DND-41 (cell line): ENCODE measurements at places on chromosomes 13 and 19.

DNA sequence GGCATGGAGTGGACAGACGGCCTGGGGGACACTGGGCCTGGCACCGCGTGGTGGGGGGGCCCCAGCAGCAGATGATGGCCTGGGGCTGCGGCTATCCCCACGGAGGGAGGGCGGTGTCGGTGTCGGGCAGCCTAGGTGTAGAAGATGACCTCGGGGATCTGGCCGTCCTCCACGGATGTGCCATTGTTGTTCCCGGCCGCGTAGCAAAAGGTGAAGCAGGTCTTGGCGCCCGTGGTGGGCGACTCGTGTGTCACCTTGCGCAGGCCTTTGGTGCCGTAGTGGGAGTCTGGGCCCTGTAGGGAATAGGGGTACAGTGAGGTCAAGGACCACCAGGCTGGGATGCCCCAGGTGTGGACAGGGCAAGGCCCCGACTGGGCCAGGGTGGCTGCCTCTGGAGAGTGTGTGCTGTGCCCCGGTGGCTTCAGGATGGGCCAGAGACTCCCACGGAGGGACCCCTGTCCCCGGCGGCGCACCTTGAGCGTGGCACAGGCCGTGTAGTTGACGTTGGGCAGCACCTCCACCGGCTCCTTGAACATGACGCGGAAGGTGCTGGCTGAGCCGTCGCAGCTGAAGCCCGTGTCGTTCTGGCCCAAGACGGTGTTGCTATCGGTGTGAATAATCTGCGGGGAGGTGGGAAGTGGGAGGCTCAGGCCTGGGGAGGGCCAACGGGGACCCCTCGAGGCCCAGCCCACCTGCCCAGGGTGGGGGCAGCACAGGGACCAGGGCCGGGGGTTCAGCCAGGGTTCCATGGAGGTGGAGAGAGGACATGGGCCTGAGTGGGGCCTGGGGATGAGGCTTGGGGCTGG is 29.0 kb downstream of the BTBD2 start:
- DNase-seq = no peak

- no peak for DNase-seq
These were observed 44.9 kb upstream of the DCUN1D2 start for GRCh38 chr13:113535381-113535781.

- DNase-seq = no peak
These were observed 109.5 kb downstream of the UBL3 start for GRCh38 chr13:29740961-29741360.

- DNase-seq = no peak
These were observed 6.0 kb downstream of the GPI start for GRCh38 chr19:34370983-34371382.

GRCh38 chr13:88656751-88657150 is 985.6 kb downstream of the SLITRK5 start:
- no peak for DNase-seq

DNA sequence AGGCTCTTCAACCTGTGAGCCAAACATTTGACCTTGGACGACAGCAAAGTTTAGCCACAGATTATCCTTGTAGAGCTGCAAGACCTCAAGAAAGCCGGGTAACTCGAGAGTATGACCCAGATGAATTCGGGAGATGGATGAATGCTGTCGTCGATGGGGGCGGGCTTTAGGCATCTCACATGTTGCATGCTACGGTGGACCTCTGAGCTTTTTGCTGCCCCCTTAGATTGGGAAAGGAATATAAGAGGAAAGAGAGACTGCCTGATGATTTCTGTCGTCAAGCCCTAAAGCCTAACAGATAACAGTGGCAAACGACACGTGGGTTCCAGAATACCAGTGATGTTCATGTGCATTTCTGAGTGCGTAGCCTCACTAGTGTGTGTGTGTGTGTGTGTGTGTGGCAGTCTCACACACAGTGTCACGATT is 730 bp upstream of the ABCC4 start:
- DNase-seq = no peak

DNA sequence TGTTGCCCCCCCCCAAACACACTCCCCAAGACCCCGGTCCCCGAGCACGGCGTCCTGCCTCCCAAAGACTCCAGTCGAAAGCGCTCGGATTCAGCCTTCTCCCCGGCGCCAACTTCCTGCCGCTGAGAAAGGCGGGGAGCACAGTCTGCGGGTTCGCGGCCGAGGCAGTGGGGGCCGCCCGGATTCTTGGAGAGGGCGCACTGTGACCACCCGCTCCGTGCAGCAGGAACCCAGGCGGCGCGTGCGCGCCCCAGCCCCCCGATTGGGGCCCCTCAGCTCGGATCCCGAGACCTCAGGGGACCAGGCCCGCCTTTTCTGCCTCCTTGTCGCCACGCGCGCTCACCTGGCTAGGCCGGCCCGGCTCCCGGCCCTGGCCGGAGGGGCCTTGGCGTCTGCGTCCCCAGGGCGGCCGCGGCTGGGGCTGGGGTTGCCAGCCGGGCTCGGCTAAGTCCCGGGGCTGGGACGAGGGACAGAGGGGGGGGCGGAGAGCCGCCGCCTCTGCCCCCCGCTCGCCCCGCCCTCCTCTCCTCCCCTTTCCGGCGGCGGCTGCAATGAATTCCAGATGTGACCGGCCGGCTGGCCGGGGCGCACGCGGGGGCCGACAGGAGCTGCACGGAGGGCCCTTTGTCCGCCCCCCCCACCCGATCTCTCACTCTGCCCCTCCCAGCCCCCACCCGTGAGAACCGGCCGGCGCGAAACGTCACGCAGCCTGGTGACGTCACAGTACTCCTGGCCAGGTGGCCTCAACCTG is at the start of gene S1PR2:
Gene S1PR2 (minus strand): TSS at position 471 of the 751 bp plus-strand sequence. CDS start 6,426 bp downstream, outside the sequence.
- DNase-seq = peak; percentile 61

DNA sequence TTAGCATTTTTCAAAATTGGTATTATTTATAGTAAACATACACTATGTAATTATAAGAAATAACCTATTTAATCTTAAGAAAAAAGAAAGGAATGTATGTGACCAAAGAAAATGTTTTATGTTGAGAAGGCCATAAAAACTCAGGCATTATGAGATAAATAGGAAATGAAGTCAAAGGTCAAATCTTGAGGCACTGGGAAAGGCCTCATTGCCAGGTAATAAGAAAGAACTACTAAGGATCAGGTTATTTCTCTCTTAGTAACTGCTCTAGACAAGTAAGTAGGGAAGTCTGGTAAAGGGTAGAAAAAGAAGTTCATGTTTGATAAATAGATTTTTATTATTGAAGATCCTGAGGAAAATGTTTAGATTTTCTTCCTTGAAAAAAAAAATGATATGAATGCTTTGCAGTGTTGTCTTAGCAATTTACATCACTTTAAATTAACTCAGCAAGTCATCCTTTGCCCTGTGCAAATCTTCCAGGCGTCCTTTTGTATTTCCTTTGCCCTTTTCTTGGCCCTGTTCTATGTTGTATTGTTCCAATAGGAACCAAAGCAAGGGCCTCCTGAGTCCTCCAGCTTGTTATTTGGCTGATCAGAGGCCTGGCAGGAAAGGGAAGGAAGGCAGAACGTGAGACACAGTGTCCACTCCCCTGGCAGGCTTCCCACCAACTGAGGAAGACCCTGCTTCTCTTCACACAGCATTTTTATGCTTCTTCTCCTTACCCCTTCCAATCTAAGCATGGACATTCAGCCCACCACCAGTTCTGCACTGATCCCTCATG is 260.4 kb upstream of the MIR17HG start:
- no peak for DNase-seq

DNA sequence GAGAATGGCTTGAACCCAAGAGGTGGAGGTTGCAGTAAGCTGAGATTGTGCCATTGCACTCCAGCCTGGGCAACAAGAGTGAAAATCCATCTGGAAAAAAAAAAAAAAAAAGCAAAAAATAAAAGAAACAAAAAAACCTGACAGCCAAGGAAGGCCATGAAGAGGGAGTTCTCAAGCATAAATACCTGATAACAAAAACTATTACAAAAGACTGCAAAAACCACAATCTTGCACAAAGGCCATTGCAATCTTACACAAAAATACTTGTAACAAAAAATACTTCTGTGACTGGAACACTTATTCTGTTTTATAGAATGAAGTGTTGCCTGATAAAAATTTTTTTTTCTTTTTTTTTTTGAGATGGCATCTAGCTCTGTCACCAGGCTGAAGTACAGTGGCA is 61.5 kb upstream of the TSC22D1 start:
- DNase-seq = no peak

- DNase-seq = no peak
These were observed 153.6 kb upstream of the GPR12 start for GRCh38 chr13:26914148-26914547.

DNA sequence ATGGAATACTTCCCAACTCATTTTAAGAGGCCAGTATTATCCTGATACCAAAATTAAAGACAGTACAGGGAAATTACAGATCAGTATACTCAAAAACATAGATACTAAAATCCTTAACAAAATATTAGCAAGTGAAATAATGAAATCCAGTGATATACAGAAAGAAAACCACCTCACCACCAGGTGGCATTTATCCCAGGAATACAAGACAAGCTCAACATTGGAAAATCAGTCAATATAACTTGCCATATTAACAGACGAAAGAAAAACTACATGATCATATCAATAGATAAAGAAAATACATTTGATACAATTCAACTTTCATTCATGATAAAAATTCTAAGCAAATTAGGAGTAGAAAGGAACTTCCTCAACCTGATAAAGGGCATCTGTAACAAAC is 6.7 kb upstream of the GNA15 start:
- no peak for DNase-seq

- no peak for DNase-seq
These were observed 61.3 kb downstream of the ENOX1 start for GRCh38 chr13:43725460-43725859.

DNA sequence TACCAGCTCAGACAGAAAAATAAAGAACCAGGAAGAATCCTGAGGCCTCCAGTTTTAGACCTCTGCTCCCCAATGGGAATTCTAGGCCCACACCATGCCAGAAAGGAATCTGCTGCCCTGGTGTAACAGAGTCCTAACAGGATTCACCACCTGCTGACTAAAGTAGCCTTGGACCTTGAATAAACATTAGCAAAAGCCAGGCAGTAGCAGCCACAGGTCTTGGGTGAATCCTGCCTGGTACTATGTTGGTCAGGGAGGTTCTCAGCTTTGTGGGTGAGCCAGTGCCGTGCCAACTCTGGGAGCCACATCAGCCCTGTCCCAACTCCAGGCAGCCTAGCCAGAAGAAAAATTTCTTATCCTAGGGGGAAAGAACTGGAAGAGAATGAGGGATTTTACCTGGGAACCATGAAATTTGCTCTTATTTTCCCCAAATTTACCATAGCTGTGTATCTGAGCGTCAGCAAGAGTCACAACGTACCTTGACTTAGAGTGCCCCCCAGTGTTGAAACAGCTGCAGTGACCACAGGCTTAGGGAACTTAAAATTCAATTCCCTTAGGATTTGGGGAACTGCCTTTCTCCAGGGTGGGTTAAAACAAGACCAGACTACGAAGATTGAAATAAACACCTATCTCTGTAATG is 1895.6 kb upstream of the PRR20A start:
- DNase-seq = no peak

DNA sequence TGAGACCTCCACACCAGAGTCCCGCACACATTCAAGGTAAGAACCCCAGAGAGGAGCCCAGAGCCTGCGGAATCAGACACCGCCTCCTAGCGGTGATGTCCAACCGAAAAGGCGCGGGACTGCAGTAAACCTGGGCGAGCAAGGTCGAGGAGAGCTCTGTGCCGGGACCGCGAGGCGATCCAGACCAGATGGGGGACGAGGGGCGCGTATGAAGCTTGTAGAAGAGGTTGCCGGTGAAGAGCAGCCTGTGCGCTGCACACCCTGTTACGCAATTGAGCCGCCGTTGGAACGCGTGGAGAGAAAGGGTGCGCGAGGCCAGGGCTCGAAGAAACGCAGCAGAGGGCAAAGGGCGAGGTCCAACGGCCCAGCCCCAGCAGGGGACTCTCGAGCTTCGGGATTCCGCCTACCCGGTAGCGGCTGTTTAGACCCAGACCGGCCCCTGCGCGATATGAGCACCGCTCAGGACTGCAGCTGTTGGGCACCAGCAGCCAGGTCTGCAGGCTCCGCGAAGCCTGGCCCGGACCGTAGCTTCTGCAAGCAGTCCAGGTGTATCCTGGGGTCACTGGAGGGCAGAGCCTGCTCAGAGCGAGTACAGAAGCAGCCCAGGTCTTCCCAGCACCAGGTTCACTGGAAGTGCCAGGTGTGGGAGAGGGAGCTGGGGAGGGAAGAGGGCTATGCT is 65.9 kb upstream of the ZNF599 start:
- no peak for DNase-seq

DNA sequence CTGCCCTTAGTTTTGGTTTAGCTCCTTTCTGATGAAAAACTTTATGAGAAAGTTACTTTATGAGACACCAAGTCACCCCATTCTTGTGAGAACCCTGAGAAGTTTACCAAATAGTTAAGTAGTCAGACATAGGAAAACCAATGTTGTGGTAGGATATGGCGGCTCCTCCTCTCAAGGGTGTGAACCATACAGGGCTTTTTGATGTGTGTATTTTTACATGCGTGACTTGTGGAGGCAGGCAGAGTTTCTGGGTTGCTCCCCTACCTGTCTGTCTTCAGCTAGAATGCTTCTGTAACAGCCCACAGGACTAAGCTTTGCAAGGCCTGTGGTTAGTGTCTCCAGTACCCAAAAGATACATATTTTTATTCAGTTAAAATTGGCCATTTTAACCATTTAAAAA is 18.3 kb downstream of the UBAC2 start:
- peak; percentile 62 for DNase-seq

- no peak for DNase-seq
These were observed 43.5 kb downstream of the FREM2 start for GRCh38 chr13:38730332-38730731.

DNA sequence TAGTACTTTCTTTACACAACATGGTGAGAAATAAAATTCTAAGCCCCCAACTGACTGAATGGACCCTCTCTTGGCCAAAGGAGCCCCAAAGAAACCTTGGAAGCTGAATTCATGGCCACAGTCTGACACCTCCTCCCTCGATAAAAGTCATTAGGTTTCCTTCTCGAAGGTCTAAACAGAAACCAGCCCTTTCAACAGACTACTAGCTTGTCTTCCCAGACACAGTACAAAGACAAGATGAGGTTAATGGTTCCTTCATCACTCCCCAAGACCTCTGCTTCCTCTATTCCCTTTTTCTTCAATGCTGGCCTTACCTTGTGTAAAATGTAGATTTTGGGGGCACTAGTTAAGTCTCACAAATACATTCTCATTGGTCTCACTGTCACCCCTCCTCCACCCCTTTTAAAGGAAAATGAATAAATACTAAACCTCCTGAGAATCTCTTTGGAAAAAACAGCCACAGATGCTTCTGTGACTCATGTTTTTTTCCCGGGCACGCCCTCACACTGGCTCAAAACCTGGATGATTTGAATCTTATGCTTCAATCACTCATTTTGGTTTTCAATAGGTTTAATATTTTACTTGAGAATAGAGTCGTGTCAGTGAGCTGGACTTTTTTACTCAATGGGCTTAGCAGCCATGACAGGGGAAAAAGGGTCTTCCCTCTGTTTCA is 65.8 kb upstream of the MED4 start:
- DNase-seq = no peak
